ENCODE measurements at places on chromosomes 5 and 9.

DNA sequence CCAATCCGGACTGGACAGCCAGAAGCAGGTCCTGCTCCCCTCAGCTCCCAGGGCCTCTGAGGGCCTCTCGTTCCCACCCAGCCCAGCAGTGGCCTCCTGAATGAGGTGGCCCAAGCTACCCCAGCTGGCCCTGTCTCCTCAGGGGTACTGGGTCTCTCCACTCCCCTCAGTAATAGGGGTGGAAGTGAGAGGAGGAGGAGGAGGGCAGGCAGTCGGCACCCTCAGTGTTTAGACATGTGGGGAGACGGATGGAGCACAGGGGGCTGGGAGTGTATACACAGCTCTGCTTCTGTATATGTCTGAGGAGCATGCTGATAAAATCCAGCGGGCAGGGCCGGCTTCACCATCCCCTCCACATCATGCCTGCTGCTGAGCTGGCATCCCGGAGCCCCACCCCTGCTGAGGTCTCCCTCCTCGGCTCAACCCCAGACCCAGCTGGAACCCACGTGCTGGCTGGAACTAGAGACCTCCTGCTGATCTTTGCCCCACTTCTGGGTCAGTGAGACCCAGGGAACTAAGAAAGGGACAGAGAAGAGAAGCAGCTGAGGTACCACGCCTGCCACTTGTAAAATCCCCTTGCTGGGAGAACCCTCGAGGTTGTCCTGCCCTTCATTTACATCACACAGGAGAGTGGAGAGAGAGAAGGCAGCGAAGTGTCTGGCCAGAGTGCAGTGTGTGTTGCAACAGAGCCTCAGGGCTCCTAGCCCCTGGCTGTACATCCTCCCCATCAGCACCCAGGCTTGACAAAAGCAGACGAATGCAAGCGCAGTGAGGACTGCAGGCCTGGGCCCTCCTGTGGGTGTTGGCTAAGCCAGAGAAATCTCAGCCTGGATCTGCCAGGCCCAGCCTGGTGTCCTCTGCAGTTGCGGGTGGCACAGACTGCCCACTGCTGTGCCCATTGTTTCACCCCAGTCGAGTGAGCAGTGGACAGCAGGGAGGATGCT is 77.5 kb downstream of the PSD2 start:
- no peak for DNase-seq

GRCh38 chr5:56211298-56211865 is 21.7 kb downstream of the ANKRD55 start:
- DNase-seq, result peak; percentile 39

DNA sequence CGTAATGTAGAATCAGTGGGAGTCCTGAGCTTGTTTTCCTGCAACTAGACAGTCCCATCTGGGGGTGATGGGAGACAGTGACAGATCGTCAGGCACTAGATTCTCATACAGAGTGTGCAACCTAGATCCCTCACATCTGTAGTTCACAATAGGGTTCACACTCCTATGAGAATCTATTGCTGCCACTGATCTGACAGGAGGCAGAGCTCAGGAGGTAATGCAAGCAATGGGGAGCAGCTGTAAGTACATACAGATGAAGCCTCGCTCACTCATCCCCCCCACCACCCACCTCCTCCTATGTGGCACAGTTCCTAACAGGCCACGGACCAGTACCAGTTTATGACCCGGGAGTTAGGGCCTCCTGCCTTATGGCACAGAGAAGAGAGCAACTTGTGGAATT is 116.2 kb upstream of the PIK3R1 start:
- DNase-seq, result no peak

GRCh38 chr9:85737671-85738070 is 4.1 kb downstream of the AGTPBP1 start:
- no peak for DNase-seq

DNA sequence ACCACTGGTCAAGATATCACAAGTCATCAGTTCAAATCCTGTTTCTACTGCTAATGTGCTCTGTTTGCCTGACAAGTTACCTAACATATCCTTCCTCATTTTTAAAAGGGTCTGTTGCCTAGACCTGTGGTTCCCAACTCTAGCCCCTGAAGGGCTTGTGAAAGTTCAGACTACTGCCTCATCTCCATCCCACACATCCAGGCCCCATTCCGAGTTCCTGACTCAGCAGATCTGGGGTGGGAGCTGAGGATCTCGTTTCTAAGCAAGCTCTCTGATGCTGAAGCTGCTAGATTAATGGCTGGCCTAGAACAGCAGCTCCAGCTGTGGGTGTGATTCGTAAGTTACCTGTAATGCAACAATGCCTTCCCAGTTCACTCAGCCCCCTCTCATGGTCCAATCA is 32.5 kb downstream of the S1PR3 start:
- no peak for DNase-seq

GRCh38 chr9:94870793-94871558 is 144.5 kb downstream of the AOPEP start:
- no peak for DNase-seq

- no peak for DNase-seq
These were observed 48.6 kb downstream of the SHB start for GRCh38 chr9:38020151-38021076.

DNA sequence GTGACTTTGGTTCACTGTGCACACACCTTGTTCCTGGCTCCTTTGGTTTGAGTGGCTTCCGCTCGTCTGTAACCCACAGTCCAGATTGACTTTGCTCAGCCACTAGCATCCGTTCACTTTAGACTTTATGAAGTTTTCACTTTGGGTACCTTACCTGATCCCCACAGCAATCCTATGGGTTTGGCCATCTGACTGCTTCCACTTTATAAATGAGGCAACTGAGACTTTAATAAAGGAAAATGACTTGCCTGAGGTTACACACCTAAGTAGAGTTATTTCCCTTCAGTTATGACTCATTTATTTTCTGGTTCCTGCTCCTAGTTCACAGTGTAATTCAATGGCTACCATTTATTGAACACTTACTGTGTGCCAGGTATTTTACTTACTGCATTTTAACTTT is 94.2 kb upstream of the SAP30L start:
- DNase-seq, result no peak

- DNase-seq, result no peak
These were observed 2031.2 kb downstream of the EFNA5 start for GRCh38 chr5:105639511-105639910.

- no peak for DNase-seq
These were observed 2380.4 kb downstream of the MAT2B start for GRCh38 chr5:165885623-165886350.

- peak; percentile 47 for DNase-seq
These were observed 4.8 kb downstream of the IRX1 start for GRCh38 chr5:3600106-3601060.

- no peak for DNase-seq
These were observed 275.5 kb downstream of the GLIS3 start for GRCh38 chr9:4024281-4024777.

GRCh38 chr5:99179206-99179605 is 250.4 kb upstream of the CHD1 start:
- no peak for DNase-seq

GRCh38 chr9:16833296-16833835 is 37.1 kb downstream of the BNC2 start:
- DNase-seq, result no peak

DNA sequence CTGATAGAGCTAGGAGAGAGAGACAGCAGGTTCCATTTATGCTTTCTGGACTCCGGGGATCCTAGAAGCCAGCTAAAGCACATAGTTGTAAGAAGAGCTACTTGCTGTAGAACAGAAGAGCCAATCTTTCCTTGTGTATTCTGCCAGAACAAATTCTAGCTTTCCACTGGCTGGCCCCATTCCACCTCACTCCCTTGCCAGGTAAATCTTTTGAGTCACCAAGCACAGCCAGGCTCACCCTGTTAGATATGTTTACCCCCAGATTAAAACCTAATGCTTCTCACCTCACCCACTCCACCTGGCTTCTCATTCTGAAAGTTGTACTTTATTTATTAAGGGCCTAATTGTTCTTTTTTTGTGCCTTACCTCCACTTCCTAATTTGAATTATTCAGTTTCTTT is 48.9 kb upstream of the CHD1 start:
- no peak for DNase-seq

DNA sequence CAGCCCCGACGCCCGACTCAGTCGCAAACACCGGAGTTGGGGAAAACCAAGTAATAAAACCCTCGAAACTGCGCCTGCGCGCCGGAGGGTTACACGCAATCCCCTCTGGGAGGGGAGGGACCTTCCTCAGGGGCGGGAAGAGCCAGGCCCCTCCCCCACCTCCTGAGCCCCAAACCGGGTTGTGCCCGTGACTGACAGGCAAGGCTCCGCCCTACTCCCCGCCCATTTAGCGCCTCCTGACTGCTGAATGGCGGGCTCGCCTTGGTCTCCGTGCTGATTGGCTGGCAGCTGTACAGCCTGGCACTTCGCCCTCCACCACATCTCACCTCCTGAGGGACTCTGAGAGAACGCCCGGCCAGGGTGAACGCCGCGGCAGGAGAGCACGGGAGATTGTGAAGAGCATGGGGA is at the start of gene PRDM9:
TSS of gene PRDM9 (plus strand) at position 332 of the 408 bp plus-strand sequence. CDS start 1,425 bp downstream, outside the sequence.
- peak; percentile 42 for DNase-seq

- DNase-seq, result no peak
These were observed 189.0 kb downstream of the SNCAIP start for GRCh38 chr5:122501089-122501435.

DNA sequence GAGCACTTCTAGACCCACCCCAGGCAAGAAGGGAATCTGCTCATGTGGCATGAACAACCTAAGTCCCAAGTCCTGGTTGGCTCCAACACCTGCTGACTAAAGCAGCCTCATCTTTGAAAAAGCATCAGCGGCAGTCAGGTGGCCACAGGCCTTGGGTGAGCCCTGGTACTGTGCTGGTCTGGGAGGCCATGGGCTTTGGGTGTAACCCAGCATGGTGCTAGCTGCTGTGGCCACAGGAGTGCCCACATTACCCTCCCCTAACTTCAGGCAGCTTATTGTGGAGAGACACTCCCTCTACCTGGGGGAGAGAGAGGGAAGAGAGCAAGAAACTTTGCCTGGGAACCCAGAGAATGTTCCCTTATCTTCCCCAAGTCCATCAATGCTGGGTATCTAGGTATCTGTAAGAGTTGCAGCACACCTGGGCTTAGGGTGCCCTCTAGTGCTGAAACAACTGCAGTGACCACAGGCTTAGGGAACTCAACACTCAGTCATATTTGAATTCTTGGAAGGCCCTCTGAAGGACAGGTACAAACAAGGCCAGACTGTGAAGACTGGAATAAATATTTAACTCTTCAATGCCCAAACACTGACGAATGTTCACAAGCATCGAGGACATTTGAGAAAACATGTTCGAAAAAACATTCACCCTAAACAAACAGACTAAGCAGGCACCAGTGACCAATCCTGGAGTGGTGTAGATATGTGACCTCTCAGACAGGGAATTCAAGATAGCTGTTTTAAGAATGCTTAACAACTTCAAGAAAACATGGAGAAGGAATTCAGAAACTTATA is 69.9 kb upstream of the OR2K2 start:
- peak; percentile 47 for DNase-seq

- DNase-seq, result no peak
These were observed 20.6 kb upstream of the ZFYVE16 start for GRCh38 chr5:80387063-80387768.

- no peak for DNase-seq
These were observed 210.7 kb upstream of the SLC24A2 start for GRCh38 chr9:19999491-20000057.

GRCh38 chr9:99511723-99512122 is 289.6 kb downstream of the SEC61B start:
- DNase-seq, result peak; percentile 25

GRCh38 chr5:72842816-72843215 is 26.4 kb downstream of the TNPO1 start:
- DNase-seq, result no peak

DNA sequence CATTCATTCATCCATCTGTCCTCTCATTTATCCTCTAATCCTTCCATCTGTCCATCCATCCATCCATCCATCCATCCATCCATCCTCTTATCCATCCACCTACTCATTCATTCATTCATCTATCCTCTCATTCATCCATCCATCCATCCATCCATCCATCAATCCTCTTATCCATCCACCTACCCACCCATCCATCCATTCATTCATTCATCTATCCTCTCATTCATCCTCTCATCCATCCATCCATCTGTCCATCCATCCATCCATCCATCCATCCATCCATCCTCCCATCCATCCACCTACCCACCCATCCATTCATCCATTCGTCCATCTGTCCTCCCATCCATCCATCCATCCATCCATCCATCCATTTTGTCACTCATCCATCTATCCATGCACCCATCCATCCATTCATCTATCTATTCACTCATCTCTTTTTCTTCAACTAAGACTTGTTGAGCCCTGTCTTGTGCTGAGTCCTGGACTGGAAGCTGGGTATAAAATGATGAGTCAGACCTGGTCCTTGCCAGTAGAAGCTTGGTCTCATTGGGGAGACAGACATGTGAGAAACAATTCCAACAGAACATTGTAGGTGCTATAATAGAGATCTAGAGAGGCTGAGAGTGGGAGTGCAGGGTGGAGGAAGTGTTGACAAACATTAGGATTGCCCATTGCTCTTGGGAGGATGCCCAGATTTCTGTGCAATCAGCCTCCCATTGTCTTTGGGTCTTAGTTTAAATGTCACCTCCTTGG is 55.0 kb upstream of the IER5L start:
- DNase-seq, result no peak

DNA sequence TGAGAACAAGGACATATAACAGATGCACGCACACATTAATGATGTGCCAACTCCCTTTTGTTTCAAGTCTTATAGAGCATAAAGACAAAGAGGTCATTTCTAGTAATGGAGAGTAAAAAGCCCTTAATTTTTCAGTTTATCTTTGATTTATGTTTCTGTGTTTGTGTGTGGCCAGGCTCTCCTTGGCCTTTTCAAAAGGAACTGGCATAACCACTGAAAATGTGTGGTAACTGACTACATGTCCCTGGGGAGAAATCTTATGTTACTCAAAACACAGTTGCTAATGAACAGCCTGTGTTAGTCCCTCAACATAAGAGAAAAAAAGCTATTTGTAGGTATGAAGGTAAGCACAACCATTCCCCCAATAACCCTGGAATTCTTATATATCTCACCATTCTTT is 47.6 kb upstream of the SHOC1 start:
- no peak for DNase-seq

- no peak for DNase-seq
These were observed 40.4 kb downstream of the GNAQ start for GRCh38 chr9:77991191-77991590.

DNA sequence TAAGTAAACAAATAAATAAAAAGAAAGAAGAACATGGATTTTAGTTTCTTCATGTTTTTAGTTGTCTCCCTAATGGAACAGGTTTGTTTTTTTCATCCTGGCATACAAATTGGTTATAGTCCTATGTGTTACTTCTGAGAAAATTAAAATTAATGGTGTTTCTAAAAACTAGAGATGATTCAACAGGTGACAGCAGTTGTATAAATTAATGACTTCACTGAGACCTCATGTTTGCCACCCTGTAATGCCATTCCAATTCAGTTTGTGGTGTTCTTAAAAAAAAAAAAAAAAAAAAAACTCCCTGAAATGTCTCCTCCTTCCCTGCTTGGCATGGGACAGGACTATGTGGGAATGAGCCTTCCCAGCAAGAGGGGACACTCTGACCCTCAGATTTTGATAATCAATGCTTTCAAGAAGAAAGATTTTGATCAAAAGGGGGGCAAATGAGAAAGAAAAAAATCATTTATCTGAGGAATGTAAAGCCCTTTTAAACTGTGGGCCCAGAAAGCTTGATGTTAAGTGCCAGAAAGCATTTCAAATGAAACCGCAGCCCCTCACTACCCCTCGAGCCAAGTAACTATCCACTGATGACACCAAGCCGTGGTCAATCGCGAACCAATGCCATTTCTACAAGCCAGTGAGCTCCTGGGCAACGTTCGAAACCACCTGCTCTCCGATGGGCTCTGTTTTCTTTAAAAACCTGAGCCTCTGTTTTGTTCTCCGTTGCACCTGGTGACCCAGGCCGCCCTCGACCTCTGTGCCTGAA is 941 bp downstream of the EXD3 start:
- DNase-seq, result no peak

GRCh38 chr5:11064763-11065450 is 303.9 kb upstream of the DAP start:
- DNase-seq, result no peak
